ENCODE measurements at places on chromosomes 6 and 20.

DNA sequence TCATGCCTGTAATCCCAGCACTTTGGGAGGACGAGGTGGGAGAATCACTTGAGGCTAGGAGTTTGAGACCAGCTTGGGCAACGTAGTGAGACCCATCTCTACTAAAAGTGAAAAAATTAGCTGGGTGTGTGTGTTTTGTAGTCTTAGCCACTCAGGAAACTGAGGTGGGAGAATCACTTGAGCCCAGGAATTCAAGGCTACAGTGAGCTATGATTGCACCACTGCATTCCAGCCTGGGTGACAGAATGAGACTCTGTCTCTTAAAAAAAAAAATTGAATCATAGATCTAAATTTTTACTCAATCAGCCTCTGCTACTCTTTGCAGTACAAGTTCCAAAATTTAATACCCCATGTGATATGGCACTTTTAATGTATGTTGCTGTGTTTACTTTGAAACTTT, 121.6 kb downstream of the ARMC2 start:
- DNase-seq = no peak

GRCh38 chr20:12978126-12978394, 30.7 kb upstream of the SPTLC3 start:
- no peak for DNase-seq

DNA sequence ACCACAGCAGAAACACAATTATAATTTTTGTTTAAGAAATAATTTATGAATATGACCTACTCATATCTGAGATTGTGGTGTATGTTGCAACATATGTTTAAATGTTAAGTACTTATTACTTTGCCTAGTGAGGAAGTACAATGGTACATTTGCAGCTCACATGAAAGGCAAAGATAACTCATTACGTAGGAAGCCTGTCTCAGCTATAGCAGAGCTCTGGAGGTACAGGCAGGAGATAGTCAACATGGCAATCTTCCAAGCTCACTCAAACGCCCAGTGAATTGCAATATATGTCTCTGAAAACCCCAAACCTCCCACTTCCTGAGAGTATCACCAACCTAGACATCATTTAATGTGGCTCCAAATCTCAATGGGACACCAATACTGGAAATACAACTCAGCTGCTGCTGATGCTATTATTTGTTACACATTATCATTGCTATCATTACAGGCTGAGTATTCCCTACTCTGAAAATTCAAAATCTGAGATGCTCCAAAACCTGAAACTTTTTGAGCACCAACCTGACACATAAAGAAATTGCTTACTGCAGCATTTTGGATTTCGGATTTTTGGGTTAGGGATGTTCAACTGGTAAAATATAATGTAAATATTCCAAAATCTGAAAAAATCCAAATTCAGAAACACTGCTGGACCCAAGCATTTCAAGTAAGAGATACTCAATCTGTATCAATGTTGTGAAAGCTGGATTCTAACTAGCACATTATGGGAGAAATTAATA, 25.1 kb upstream of the GSTA4 start:
- no peak for DNase-seq

GRCh38 chr6:104896914-104897313, 37.2 kb upstream of the HACE1 start:
- DNase-seq = no peak

DNA sequence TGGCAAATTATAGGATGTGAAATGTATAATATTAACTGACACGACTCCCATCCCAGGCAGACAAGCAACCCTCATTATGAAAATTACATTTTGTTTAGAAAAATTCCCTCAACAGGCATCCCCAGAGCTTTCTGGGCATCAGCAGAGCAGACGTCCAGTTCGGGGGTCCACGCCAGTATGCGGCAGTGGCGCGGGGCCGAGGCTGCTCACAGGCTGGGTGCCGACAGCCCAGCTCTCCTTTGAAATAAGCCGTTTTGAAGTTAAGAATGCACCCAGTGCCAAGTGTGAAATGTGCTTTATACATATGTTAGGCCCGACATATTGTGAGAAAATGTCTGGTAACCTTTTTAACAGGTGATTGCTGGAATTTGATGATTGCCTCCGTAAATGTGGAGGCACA, 50.4 kb downstream of the RPP40 start:
- no peak for DNase-seq

Measured in mucosa of descending colon (tissue), 3 donors.